Smooth muscle cell of the brain vasculature (primary cell): ENCODE measurements at places on chromosomes 3 and 15.

DNA sequence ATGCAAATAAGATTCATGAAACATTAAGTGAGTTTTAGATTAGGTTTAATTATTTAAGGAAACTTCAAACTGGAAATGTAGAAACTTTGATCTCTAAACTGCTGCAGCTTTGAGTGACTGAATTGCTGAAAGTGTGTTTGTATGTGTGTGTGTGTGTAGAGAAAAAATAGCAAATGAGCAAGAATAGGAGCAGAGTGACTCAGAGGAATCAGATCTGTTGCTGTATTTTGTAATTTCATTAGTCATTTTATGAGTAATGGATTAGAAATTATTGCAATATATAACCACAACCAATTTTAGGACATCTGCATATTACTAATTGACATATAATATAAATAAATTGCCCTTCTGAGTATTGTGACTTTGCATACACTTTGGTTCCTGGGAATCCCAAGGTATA lies 52.8 kb upstream of the SLC9A9 start:
- DNase-seq, result no peak

GRCh38 chr3:66480666-66481065 lies 20.2 kb downstream of the LRIG1 start:
- DNase-seq, result no peak

GRCh38 chr3:76267851-76268380 lies 482.6 kb upstream of the ZNF717 start:
- DNase-seq, result no peak

- DNase-seq, result no peak
Observed at GRCh38 chr3:141553055-141553454, 66.2 kb downstream of the RASA2 start.
